ENCODE measurements at places on chromosomes 3 and 15.

- DNase-seq = no peak
These were observed 52.7 kb upstream of the GCNT3 start for GRCh38 chr15:59558851-59559250.

DNA sequence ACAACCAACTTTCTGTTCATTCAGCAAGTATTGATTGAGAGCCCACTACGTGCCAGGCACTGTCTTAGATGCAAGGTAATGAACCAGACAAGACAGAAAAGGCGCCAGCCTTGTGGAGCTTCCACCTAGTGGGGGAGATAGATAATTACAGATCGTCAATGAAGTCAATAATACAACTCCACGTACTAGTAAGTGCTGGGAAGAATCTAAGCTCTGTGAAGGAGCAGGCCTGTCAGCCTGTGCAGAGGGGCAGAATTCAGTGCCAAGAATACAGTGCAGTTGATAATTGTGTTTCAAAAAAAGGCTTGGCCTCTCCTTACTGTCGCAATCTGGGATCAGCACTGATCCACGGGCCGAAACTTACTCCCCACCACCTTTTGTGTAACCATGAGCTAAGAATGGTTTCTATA lies 186.3 kb downstream of the FEZF2 start:
- no peak for DNase-seq

GRCh38 chr3:94115482-94115881 lies 52.6 kb downstream of the NSUN3 start:
- DNase-seq = no peak

GRCh38 chr3:40192628-40193027 lies 116.9 kb upstream of the EIF1B start:
- DNase-seq = no peak

- DNase-seq = no peak
These were observed 4.0 kb downstream of the HIGD1A start for GRCh38 chr3:42800251-42800650.

DNA sequence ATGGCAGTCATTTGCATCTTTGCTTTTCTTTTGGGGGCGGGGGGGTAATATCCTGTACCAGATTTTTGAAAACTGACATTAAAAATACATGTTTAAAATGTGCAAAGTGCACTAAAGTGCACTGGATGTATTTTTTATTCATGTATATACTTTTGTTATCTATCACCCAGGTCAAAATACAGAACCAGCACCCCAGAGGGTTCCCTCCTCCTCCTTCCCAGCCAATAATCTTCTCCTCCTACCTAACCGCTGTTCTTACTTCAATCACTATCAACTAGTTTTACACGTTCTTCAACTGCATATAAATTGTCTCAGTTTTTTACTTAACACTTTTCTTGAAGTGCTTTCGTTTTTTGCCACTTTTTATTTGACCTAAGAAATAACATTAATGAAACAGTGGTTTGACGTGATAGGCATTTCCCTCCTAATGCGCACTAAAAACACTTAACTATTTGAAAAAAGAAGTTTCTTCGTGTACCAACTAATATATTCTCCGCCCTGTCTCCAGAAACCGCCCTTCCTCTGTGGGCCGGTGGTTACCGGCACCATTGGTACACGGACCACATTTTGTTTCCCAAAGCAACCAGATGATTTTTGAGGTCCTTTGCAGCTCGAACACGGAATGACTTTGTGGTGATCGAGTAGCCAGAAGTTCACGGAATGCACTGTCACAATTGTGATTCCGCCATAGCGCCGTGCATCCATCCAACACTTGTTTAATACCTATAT lies 836 bp upstream of the AKAP13 start:
- DNase-seq = peak; percentile 16

GRCh38 chr15:49315391-49315823 lies 107.6 kb upstream of the FGF7 start:
- no peak for DNase-seq

GRCh38 chr3:176687754-176688153 lies 509.5 kb downstream of the TBL1XR1 start:
- no peak for DNase-seq

- DNase-seq = no peak
These were observed 180.1 kb upstream of the KBTBD8 start for GRCh38 chr3:66817951-66818557.

Measured in stimulated activated CD8-positive, alpha-beta memory T cell treated with anti-CD3 and anti-CD28 coated beads, Interleukin-2, amount 100 ng/mL, for 1 hour (primary cell).